Activated T-helper 1 cell treated with anti-CD3 and anti-CD28 coated beads, Interleukin-12 subunit alpha, Interleukin-12 subunit beta, Interleukin-2, Interleukin-4 antibody, amounts not matched to agents 30 ng/mL and 10 ng/mL and 1 ng/mL, durations not matched to agents 14 hours and 24 hours and 36 hours (primary cell): ENCODE measurements at places on chromosomes 7 and 10.

DNA sequence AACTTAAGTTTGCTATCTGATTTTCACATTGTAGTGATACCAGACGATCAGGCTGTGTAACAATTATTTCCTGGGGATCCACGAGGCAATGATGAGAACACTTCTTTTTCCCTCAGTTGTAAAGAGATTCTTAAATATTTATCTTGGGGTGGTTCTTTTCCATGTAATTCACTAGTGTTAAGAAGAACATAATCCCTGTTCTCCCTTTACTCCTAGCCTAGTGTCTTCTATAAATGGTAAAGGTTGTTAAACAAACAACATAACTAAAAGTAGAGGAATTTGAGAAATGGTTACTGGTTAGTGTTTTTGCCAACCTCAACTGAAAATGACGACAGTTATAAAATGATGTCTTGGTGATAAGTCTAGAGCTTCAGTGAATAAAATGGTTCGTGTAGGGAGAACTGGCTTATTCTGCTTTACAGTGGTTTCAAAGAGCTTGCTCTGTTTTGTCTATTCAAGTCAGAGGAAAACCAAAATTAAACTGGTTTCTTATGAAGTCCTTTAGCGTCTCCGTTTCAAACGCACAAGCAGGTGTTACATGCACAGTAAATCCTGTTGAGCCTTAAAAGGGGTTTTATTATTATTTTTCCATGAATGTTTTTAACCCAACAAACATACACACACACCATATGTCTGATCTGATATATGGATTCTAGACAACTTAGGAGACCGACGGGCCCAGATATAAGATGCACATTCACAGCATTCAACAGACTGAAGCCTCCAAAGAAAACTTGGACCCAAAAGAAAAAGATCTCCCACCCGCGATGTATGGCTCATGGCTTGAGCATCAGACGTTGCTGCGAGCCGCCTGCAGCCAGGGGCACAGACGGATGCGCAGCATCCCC lies 1.1 kb downstream of the TBX20 start:
- peak overlapping the region; percentile 72 for H3K4me3 ChIP-seq
- H3K27me3 ChIP-seq, result peaks cover 81% of the 10 kb centered on the region
- DNase-seq, result no peak
- H3K36me3 ChIP-seq, result no peaks in the 10 kb centered on the region
- peaks cover 23% of the 10 kb centered on the region for H3K4me1 ChIP-seq
- peak overlapping the region; percentile 5 for H3K27ac ChIP-seq

DNA sequence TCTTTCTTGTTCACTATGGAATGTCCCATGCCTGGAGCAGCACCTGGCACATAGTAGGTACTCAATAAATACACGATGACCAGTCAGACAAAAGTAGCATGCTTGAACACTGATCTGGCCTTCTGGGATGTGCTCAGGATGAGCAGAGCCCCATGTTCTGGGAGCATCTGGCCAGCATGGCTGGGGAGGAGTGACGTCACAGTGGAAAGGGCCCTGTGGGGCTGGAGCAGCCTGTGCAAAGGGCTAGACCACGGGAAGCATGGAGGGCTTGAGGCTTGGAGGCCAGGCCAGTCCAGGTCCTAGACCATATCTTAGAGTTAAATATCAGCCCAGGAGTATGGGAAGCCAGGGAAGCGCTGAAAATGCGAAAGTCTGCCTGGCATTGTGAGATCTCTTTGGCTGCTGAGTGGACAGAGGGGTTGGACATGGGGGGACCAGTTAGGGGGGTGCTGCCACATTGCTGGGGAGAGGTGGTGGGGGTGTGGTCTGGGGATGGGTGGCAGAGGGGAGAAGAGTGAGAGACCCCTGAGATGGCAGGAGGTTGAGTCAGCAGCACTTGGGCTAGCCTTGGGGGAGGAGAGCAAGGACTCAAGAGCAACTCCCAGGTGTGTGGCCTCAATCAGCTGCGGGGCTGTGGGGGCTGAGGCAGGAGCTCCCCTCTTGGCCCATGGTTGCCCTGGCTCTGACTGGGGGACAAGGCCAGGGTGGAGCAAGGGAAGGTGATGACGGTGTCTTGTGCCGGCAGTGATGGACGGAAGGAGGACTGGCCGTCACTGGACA lies 34.9 kb downstream of the ZCCHC24 start:
- H3K4me3 ChIP-seq, result no peak overlapping the region
- no peak overlapping the region for H3K27ac ChIP-seq
- no peaks in the 10 kb centered on the region for H3K4me1 ChIP-seq

DNA sequence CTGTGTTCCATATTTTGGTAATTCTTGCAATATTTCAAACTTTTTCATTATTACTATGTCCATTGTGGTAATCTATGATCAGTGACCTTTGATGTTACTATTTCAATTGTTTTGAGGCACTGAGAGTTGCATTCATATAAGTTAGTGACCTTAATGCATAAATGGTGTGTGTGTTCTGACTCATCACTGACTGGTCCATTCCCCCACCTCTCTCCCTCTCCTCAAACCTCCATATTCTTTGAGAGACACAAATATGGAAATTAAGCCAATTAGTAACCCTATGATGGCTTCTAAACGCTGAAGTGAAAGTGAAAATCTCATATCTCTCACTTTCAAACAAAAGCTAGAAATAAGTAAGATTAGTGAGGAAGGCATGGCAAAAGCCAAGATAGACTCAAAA lies 739.6 kb downstream of the CCSER2 start:
- H3K27me3 ChIP-seq, result peaks cover 3% of the 10 kb centered on the region
- no peak overlapping the region for H3K4me3 ChIP-seq
- DNase-seq, result no peak
- H3K27ac ChIP-seq, result no peak overlapping the region
- H3K4me1 ChIP-seq, result no peaks in the 10 kb centered on the region
- H3K36me3 ChIP-seq, result no peaks in the 10 kb centered on the region

DNA sequence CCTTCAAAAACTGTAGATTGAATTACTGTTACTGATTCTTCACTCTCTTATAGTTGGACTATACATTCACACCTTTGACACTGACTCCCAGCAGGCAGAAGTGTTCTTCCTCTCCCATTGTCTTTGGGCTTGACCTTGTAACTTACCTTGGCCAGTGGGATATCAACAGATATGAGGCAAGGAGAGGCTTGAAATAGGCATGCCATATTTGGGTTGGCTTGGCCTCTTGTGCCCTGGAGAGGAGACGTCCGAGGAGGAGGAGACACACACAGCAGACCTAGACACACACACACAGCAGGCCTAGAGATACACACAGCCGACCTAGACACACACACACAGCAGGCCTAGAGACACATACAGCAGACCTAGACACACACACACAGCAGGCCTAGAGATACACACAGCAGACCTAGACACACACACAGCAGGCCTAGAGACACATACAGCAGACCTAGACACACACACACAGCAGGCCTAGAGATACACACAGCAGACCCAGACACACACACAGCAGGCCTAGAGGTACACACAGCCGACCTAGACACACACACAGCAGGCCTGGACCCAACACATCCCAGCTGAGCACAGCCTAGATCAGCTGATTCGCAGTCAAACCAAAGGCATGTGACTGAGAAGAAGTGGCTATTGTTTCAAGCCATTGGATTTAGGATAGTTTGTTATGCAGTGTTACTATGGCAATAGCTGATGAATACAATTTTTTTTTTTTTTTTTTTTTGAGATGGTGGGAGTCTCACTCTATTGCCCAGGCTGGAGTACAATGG lies 12.5 kb upstream of the GNA12 start:
- no peak overlapping the region for H3K4me3 ChIP-seq
- H3K27me3 ChIP-seq, result peaks cover 2% of the 10 kb centered on the region
- H3K27ac ChIP-seq, result no peak overlapping the region
- H3K36me3 ChIP-seq, result peaks cover 1% of the 10 kb centered on the region
- peaks cover under 1% of the 10 kb centered on the region for H3K4me1 ChIP-seq

DNA sequence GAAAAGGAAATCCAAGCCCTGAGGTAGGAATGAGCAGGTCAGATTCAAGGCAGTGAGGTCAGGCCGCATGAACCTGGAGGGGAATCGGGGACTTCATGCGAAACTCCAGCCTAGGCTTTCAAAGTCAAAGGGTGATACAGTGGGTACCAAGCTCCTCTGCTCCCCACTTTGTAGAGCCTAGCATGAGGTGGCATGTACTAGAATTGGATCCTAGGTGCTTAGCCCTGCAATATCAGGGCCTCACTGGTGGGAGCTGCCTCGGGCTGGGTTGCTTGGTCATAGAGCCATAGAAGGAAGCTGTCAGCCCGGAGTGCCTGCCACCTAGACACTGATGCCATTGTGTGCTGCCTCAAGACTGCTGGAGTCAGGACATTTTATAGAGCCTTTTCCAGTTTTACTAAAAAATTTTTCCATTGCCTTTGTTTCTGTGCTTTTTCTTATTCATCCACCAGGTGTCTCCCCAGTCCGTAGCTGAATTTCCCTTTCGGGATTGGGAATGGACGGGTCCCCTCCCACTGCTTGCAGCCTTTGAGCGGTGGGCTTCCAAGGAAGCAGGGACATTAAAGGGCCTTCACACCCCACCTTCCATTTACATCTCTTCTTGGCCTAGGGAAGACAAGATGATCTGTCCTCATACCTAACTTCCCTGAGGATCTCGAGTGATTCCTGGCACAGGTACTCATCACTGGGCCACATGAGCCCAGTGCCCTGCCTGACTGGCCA lies 5.5 kb upstream of the LZTS2 start:
- H3K4me1 ChIP-seq, result peaks cover 32% of the 10 kb centered on the region
- DNase-seq, result no peak
- peaks cover 39% of the 10 kb centered on the region for H3K36me3 ChIP-seq
- H3K27ac ChIP-seq, result no peak overlapping the region
- H3K4me3 ChIP-seq, result no peak overlapping the region
- peaks cover 2% of the 10 kb centered on the region for H3K27me3 ChIP-seq

DNA sequence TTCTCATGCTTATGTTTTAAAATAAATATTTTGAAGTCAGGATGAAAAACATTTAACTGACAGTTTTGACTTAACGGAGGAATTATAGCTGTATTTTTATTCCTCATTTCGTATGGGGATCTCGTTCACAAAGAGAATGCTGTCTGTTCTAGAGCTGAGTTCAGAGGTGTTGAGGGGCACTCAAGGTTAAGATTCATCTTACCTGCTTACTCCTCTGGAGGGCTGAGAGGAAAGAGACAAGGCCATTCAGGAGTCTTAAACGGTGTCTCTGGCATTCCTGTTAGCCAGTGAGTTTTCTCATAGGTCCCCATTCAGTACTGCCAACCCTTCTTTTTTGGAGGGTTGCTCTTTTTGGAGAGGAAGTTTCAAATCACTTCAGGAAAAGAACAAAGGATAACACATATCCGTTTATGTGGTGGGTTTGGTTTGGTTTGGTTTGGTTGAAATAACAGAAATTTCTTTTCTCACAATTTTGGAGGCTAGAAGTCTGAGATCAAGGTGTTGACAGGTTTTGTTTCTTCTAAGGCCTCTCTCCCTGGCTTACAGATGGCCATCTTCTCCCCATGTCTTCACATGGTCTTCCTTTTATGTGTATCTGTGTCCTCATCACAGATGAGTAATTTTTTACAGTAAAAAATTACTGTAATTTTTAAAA lies 23.1 kb downstream of the CALHM2 start:
- no peaks in the 10 kb centered on the region for H3K27me3 ChIP-seq
- peak overlapping the region; percentile 53 for H3K27ac ChIP-seq
- no peak overlapping the region for H3K4me3 ChIP-seq
- peaks cover 53% of the 10 kb centered on the region for H3K4me1 ChIP-seq

DNA sequence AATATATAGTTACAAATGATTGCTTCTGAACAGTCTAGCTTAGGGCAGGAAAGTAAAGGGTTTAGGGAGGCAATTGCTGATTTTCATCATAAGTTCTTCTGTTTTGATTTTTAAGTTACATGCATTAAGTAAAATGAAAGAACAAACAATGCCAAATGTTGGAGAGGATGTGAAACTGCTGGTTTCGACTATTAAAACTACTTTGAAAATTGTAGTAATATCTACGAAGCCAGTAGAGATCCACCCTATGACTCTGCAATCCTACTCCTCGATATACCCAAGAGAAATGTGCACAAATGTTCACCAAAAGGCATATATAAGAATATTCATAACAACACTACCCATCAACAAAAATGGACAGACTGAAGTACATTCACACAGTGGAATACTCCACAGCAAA lies 24.3 kb downstream of the PDZD8 start:
- peaks cover 5% of the 10 kb centered on the region for H3K36me3 ChIP-seq
- no peaks in the 10 kb centered on the region for H3K27me3 ChIP-seq
- H3K4me1 ChIP-seq, result peaks cover 28% of the 10 kb centered on the region
- H3K27ac ChIP-seq, result no peak overlapping the region
- DNase-seq, result no peak
- H3K4me3 ChIP-seq, result no peak overlapping the region

- H3K27ac ChIP-seq, result no peak overlapping the region
- H3K4me1 ChIP-seq, result no peaks in the 10 kb centered on the region
- no peak for DNase-seq
- no peak overlapping the region for H3K4me3 ChIP-seq
- no peaks in the 10 kb centered on the region for H3K36me3 ChIP-seq
These were observed 102.1 kb downstream of the MPP7 start for GRCh38 chr10:28200775-28201174.

DNA sequence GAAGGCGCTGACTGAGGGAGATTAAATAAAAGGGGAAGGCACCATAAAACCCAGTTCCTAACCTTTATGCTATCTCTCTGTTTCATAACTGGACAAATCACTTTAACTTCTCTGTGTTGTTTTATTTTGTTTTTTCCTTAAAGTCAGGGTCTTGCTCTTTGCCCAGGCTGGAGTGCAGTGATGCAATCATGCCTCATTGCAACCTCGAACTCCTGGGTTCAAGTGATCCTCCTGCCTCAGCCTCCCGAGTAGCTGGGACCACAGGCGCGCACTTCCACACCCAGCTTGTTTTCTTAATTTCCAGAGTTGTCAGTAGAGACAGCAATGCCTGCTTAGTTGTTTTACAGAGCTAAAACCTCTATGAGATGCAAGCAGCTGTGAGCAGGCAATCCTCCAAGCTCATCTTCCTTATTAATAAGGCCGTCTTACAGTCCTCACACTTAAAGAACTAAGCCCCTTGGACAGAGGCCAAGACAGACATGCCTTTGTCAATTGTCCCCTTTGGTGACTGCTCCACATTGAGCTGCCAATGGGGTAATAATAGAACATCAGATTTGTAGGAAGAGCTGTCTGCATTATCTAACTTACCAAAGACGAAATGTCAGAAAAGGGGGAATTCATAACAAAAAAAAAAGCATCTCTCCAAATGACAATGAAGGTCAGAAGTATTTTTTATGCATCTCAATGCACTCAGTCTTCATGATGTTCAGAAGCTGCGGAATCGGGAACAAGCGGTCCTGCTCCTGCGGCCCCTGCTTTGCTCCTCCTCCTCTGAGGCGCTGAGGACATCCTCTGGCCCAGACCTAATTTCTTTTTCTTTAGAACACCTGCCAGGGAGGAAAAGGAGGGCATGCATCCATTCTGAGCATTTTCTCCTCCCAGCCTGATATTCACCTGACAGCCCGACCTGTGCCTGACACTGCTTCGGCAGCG lies 62.7 kb upstream of the RNF32 start:
- no peak overlapping the region for H3K4me3 ChIP-seq
- no peak overlapping the region for H3K27ac ChIP-seq
- peaks cover 10% of the 10 kb centered on the region for H3K4me1 ChIP-seq

DNA sequence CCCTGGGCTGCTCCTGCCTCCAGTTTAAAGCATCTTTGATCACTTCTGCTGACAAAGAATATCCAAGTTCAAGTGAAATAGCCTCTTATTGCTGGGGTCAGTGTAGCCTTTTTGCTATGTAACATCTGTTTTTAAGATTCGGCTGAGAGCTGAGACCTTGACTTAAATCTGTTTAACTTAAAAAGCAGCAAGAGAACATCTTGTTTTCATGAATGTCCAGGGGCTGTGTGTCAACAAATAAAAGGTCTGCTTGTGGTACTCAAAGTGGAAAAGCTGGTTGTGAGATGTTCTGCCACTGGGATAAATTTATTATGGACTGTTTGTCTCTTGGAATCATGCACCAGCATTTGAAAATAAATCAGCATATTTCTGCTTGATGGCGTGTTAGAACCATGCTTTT lies 73.2 kb downstream of the CALD1 start:
- H3K27me3 ChIP-seq, result no peaks in the 10 kb centered on the region
- H3K4me1 ChIP-seq, result peaks cover 35% of the 10 kb centered on the region
- no peak overlapping the region for H3K27ac ChIP-seq
